ENCODE measurements at places on chromosomes 1 and 21.

GRCh38 chr1:231040800-231041718, 1.0 kb upstream of the FAM89A start:
- DNase-seq: peak; percentile 34

DNA sequence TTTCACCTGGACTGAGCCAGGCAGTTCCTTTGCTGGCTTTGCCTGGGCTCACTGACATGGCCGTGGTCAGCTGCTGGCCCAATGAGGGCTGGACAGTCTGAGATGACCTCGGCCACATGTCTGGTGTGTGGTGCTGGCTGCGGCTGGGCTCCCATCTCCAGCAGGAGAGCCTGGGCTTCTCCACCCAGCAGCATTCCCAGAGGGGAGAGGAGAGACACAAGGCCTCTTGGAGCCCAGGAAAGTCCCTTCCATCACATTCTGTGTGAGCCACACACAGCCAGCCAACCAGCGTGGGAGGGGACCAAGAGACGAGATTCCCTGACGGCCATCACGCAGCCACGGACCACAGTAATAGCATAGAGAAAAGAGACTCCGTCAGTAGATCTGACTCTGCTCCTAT, 21.1 kb upstream of the SUMO3 start:
- no peak for DNase-seq

DNA sequence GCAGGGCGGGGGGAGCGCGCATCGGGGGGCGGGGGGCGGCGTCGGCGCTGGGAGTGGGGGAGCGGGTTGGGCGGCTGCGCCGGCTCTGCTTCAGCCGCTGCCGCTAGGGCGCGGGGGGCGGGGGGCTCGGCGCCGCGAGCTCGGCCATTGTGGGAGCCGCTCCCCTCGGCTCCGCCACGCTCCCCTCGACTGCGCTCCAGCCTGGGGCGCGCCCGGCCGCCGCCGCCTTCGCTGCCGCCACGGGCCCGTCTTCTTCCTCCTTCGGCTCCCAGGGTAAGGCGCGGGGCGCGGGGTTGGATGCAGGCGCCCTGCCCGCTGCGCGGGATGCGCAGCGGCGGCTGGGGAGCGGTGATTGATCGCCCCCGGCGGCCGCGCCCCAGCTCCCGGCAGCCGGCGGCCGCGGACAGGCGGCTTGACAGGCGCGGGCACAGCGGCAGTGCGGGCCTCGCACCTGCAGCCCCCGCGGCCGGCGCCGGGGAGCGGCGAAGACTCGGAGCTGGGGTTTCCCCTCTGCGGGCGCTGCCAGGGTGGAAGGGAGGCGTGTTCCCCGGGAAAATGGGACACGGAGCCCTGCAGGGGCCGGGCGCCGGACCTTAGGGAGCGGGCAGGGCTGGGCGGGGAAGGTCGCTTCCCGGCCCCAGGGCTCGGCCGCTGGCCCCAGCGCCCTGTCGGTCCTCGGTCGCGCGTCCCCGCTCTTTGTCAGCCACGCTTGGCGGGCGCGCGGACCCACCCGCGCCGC, 55.3 kb downstream of the NDUFS5 start:
- DNase-seq: peak; percentile 66

DNA sequence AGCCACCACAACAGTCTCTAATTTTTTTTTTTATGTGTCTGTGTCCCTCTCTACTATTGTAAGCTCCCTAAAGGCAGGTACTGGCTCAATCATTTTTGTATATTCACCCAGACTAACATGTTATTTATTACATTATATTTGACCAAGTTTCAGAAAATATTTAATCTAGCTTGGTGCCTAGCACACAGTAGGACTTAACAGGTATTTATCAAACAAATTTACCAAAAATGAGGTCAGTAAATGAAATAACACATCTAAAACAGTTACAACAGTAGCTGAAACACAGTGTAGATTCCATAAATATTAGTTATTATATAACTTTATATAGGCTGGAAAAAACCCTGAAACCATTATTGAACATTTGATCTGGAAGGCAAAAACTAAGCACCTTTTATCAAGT, 2.7 kb downstream of the NRDC start:
- DNase-seq: no peak

GRCh38 chr1:217605390-217605789, 25.5 kb downstream of the GPATCH2 start:
- no peak for DNase-seq

DNA sequence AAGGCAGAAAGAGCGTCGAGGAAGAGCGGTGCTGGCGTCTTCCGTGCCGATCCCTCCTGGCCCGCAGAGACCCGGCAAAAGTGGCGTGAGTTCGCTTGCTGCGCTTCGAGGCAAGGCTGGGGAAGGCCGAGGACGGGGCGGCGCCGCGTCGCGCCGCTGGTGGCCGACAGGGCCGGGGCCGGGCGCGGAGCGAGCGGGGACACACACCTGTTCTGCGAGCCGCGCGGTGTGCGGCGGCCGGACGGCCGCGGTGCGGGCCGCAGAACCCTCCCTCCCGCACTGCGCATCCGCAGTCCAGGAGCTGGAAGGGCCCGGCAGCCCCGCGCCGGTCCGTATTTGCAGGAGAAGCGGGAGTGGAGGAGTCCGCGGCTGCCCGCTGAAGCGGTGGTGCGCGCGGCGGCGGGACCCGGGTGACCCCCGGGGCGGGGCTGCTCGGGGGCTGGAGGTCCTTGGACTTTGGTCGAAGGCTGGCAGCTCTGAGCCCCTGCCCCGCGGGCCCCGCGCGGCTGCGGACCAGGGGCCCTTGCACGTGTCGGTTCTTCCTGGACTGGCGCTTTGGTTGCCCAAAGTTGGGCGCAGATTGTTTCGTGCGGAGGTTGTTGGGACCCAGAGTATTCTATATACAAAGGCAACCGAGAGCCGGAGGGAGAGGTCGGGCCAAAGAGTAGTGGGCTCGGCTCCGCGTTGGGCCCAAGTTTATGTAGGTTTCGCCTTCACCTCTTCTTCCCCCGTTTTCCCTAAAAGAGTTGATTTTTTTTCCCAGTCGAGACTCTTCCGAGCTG, 2.6 kb downstream of the RNF220 start:
- no peak for DNase-seq

Measured in femur (tissue), 1 donor.